CD4-positive, alpha-beta T cell treated with Interleukin-1 beta for 1 hour (primary cell): ENCODE measurements at places on chromosomes 5 and 9.
A peak's percentile ranks its signal among the peaks of the same experiment; 100 is the strongest.

DNA sequence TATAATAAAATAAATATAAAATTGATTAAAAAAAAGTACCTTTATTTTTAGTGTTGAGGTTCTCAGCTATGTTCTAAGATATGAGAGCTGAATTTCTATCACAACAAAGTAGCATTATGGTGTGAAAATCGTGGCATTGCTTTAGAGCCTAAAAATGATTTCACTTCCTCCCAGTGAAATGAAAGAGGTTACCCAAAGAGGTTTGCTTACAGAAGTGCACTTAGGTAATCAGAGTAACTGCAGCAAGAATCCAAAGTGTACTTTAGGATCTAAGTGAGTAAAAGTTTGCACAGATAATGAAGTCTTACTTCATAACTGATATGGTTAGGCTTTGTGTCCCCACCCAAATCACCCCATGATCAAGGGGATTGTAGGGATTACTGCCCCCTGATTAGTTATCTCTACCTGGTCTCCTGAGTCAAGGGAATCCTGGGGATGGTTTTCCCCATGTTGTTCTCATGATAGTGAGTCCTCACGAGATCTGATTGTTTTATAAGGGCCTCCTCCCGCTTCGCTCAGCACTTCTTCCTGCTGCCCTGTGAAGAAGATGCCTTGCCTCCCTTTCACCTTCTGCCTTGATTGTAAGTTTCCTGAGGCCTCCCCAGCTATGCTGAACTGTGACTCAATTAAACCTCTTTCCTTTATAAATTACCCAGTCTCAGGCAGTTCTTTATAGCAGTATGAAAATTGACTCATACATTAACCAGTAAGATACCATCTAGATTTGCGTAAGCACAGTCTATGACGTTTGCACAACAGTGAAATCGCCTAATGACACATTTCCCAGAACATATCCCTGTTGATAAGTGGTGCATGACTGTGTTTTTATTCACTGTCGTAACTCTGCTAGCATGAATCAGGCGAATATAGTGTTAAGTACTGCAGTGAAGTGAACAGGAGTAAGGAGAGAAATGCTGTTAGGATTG, 40.3 kb upstream of the LRRC70 start:
- no peak for DNase-seq

GRCh38 chr5:176742246-176743105, 67.9 kb upstream of the UNC5A start:
- DNase-seq = no peak

DNA sequence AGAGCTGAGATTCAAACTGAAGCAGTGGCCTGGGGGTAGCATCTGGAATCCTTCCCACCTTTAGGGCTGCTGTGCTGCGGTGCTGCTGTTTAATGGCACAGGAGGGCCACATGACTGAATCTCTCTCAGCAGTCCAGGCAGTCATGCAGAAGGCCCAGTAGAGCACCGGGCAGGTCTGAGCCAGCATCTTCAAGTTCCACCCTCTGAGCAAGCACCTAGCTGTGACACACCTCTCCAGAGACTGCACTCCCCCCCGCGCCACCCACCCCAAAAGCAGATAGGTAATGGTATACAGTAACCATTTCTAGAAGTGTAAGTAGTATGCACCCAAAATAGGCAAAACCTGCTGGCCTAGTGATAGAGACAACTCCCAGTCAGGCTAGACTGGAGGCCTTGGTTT, 8.2 kb downstream of the IL4 start:
- no peak for DNase-seq

- DNase-seq = no peak
These were observed 341.9 kb downstream of the DIRAS2 start for GRCh38 chr9:90300611-90301276.

DNA sequence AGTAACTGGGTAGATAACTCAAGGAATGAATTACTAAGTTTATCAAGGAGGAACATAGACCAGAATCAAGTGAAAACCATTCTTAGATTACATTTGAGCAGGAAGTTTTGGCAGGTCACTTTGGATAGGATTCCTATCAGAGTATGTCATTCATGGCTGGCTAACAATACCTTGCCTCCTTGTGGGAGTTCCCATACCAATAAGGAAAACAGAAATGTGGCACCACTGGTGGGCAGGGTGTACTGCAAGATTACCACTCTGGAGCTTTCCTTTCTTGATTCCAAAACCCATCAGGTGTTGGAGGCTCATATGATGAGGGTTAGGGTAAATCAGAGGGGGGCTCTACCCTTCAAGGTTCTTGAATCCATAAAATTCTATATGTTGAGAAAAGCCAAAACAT, 18.6 kb upstream of the SPATA31D1 start:
- no peak for DNase-seq

DNA sequence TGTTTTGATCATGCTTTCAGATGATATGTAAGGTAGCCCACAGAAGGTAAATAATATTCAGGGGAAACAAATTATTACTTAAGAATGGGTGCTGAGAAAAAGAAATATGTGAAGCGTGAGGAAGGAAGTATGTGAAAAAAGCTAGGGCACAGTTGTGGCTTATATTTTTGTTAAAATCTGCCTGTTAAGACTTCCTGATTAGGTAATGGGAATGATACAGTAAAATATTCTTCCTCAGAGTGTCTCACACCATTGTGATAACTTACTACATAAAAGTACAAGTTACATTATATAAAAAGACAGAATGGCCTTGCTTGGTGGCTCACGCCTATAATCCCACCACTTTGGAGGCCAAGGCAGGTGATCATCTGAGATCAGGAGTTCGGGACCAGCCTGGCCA, 18.7 kb upstream of the PARP8 start:
- no peak for DNase-seq

DNA sequence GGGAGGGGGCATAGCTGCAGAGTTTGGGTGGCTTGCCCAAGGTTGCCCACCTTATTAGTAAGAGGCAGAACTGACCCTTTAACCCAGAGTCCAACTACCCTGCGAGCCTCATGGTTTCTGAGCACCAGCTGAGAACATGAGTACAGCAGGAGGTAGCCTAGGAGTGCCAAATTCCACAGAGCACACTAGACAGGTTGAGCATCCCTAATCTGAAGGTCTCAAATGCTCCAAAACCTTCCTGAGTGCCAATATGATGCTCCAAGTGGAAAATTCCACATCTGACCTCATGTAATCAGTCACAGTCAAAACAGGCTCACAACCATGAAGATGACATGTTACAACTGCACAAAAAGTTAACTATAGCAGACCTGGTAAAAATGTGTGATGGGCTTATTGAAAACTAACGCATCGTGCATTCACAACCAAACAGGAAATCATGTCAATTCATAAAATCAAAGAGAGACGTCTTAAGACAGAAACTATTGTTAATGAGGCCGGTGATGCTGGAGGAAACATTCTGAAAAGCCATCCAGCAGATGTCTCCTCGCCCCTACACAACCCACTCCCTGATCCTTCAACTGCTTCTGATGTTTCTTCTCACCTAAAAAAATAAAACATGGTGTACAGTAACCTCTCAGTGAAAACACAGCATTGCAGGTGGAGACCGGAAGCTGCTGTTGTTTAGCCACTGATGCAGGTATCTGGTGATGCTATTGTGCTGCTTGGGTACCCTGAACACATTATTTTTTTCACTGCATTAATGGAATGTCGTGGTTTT, 25.0 kb downstream of the PTCH1 start:
- peak; percentile 36 for DNase-seq

DNA sequence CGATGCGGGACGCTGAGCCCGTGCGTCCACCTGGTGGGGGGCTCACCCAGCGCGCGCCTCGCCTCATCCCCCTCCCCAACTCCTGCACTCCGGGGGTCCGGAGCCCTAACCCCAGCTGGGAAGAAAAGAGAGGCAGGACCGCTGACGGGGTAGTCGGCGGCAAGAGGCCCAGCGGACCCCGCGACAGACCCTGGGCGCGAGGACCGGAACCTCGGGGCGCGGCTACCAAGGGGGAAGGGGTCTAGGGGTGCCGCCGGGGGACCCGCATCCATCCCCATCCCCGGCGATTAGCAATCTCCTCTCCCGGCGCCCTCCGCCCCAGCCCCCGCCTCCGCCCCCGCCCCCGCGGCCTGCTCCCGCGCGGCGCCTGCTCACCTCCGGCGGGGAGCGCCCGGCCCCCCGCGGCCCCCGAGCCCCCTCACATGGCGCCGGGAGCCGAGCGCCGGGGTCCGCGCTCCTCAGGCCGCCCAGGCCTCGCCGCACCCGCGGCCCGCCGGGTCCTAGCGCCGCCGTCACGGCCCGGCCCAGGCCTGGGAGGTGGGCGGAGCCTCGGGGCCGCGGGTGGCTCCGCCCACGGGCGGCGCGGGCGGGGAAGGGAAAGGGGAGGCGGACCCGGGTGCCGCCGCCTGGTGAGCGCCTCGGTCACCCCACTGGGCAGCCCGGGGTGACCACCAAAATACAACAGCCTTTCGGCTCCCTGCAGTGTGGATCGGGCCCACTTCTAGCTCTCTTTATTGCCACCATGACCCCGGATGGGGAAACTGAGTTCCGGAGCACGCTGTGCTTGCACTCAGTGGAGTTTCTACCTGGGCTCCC, at the start of gene ST6GALNAC6:
TSS of gene ST6GALNAC6 (minus strand) at position 476 of the 816 bp plus-strand sequence. CDS start 1,622 bp downstream, outside the sequence.
- peak; percentile 75 for DNase-seq

- DNase-seq = no peak
These were observed 17.1 kb downstream of the SHB start for GRCh38 chr9:38051780-38052546.

GRCh38 chr5:72598401-72599064, 91.3 kb upstream of the ZNF366 start:
- DNase-seq = peak; percentile 45

- no peak for DNase-seq
These were observed 36.0 kb upstream of the GOLPH3 start for GRCh38 chr5:32210151-32210550.

GRCh38 chr5:175683231-175683630, 25.4 kb downstream of the HRH2 start:
- no peak for DNase-seq

GRCh38 chr9:134605966-134606357, 35.6 kb upstream of the COL5A1 start:
- no peak for DNase-seq

DNA sequence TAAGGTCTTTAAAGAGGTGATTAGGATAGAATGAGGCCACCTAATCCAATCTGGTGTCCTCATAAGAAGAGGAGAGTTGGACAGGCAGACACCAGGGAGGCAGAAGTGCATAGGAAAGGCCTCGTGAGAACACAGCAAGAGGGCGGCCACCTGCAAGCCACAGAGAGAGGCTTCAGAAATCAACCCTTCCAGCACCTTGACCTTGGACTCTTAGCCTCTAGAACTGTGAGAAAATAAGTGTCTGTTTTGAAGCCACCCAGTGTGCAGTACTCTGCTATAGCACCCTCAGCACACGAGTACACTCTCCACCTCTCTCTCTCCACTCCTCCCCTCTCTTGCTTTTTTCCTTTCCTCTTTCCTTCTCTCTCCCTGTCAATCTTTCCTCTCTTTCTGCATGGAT, 26.8 kb downstream of the NIPAL4 start:
- DNase-seq = no peak

- no peak for DNase-seq
These were observed 564 bp upstream of the TOR2A start for GRCh38 chr9:127735530-127736185.

GRCh38 chr5:95045181-95045965, 239.5 kb downstream of the MCTP1 start:
- DNase-seq = no peak

GRCh38 chr5:122311961-122312590, at the start of gene SNCAIP:
Gene SNCAIP, plus strand, starts transcription at chr5:122312237. Its CDS starts 78,898 bp downstream, at chr5:122391135.
- no peak for DNase-seq

- no peak for DNase-seq
These were observed 85.4 kb upstream of the AGXT2 start for GRCh38 chr5:35133186-35133585.

- DNase-seq = no peak
These were observed 196.2 kb downstream of the FRMD3 start for GRCh38 chr9:83342006-83342405.

GRCh38 chr5:39716532-39717028, 291.8 kb upstream of the DAB2 start:
- peak; percentile 28 for DNase-seq

DNA sequence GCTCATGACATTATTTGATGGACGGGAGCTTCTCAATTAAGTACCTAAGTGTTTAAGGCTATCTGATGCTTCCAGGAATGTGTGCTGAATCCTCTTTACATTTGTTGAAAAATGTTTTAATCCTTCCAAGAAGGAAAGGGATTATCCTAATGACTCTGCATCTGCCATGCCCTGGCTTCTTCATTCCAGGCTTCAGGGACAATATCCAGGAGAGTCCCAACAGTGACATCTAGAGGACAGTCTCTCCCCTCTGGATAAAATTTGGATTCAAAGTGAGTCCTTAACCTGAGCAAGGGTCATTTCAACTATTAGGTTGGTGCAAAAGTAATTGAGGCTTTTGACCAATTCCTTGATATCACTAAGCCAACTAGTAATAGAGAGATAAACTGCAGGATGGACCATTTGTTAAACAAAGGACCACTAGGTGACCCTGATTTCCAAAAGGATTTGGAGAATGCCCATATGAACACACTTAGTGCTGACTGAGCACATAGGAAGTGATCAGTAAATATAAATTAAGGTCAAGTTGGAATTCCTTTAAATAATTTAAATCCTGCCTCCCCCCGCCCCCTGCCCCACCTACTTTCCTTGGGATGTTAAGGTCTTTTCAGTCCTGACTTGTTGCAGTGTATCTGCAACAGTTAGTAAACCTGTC, 19.1 kb downstream of the TNFSF8 start:
- no peak for DNase-seq

- no peak for DNase-seq
These were observed 9.1 kb downstream of the ANGPTL2 start for GRCh38 chr9:127113191-127113972.

DNA sequence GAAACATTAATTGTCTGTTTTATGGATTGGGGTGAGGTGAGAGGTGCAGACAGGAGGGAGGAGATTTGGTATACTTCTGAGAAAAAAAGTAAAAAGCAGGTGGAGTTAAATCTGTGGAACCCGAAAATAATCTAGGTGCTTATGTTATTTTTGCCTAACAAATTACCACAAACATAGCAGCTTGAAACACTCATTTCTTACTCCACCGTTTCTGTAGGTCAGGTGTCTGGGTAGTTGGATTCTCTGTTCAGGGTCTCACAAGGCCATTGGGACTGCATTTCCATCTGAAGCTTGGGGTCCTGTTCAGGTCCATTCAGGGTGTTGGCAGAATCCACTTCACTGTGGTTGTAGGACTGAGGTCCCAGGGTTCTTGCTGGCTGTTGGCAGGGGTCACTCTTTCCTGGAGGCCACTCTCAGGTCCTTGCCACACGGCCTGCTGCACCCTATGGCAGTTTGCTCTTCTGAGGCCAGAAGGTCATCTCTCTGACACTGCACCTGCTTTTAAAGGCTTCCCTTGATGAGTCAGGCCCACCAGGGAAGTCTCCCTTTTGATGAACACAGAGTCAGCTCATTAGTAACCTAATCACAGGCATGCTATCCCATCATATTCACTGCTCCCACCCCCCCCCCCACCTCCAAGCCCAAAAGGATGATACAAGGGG, 82.2 kb downstream of the TRIO start:
- DNase-seq = no peak
